ENCODE measurements at places on chromosomes 16 and 17.

GRCh38 chr17:80998118-80998747 is 6.6 kb downstream of the CHMP6 start:
- DNase-seq, result no peak

DNA sequence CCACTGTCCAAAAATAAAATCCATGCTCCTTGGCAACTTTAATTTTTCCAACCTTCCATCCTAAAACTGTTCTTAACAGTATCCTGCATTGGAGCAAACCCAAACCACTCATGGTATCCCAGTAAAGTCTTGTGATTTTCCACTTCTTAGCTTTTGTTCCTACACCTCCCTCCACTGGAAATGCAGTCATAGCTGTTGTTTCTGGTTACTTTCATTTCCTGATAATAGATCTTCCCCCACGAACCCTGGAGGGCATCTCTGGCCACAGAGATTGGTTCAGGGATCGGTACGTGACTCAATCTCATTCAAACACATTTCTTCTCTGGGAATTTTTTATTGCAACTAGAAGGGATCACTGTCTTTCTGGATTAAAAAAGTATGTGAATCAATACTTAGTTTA is 276.0 kb downstream of the GRIN2A start:
- no peak for DNase-seq

DNA sequence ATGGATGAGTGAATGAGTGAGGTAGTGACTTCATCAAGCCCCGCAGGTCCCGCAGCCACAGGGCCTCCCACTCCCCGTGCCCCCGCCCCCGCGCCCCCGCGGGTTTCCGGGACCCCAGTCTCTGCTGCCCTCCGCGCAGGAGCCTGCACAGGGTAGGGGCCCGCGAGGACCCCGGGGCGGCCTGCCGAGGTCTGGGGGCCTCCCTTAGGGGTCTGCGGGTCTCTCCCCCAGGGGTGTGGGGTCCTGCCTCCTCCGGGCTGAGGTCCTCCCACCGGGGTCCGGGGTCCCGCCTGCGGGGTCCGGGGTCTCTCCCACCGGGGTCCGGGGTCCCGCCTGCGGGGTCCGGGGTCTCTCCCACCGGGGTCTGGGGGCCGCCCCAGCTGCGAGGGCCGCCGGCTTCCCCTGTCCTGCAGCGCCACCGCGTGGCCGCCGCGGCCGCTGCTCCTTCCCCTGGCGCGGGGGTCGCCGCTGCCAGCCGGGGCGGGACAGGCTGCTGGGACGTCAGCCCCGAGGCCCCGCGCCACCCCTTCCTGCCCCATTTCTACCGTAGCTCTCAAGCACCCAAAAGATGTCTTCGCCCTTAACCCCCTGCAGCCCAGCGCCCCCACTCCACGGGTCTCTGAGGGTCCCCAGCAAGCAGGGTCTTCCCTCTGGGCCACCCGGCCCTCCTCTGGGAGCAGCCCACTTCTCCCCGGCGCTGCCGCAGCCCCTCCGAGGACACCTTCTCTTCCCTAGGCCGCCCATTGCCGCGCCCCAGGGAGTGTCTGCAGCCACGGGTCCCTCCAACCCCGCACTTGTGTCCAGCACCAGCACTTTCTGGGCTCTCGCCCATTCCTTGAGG is 10.4 kb upstream of the CHMP6 start:
- no peak for DNase-seq

- DNase-seq, result no peak
Measured at GRCh38 chr16:65059406-65059980, 62.4 kb downstream of the CDH11 start.

GRCh38 chr17:48322060-48322459 is 108.0 kb downstream of the SKAP1 start:
- no peak for DNase-seq

DNA sequence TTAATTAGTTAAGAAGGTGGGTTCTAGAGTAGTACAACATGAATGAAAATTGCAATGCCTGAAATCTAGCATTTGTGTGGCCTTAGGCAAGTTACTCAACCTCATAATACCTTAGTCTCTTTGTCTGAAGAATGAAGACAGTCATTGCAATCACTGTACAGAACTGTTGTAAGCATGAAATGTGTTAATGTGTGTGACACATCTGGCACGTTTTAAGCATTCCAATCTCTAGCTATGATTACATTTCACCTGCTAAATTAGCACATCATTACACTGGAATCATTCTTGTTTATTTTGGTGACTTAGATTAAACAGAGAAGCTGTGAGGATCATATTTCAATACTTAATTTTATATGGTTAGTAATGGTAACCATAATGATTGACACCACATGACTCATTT is 629.7 kb upstream of the KIF2B start:
- no peak for DNase-seq

DNA sequence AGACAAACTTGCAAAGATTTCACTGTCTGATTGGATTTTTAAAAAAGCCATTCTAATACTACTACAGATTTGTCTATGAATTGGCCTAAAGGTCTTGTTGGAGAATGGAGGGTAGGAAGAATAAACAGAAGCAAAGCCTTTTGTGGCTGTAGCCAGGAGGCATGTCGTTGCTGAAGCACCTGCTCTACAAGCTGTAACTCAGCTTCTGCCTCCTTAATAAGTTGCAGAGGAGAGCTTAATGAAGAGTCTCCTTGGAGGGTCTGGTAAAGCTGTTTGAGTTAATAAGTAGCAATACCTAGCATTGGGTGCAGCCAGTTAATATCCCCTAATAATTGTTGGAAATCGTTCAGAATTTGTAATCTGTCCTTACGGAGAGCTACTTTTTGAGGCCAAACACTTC is 10.0 kb upstream of the ZNF689 start:
- DNase-seq, result no peak

DNA sequence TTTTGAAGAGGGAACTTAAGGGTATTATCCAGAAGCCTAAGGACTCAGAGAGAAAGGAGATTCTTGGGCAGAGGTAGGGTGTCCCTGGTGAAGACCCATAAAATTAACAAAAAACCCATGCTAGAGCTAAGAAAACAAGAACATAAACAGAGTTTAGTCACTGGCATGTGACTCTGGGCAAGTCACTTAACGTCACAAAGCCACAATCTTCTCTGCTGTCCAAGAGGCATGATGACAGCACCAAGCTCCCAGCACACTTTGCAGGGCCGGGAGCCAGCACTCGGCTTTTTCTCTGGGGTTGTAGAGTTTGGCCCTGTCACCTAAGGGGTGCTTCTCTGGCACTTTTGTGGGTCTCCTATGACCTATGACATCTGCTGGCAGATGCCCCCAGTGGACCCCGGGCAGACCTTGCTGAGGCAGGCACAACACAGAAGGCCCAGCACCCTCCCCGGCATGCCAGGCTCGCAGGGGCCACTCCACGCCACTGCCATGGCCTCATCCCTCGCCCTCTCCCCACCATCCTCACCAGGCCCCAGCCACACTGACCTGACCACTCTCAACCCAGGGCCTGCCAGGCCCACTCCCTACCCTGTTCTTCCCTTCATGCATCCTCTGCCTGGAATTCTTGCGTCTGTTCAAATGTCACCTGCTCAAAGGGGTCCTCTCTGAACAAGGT is 69.8 kb downstream of the DYNLRB2 start:
- DNase-seq, result no peak

DNA sequence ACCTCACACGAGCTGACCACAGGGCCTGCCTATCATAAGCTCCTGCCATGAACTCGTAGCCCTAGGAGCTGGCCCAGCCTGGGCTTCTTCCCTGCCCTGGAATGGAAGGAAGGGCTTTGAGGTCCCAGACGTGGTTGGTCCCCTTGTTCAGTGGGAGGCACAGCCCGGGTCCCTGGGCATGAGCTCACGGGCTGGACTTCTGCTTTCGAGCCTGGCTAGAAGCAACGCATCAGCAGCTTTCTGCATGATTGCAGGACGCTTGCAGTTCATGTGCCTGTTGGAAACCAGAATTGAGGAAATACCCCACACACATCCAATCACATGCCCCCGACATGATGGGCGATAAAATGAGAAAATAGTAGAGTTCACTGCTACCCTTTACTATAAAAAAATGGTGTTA is 293.3 kb downstream of the MAF start:
- no peak for DNase-seq

DNA sequence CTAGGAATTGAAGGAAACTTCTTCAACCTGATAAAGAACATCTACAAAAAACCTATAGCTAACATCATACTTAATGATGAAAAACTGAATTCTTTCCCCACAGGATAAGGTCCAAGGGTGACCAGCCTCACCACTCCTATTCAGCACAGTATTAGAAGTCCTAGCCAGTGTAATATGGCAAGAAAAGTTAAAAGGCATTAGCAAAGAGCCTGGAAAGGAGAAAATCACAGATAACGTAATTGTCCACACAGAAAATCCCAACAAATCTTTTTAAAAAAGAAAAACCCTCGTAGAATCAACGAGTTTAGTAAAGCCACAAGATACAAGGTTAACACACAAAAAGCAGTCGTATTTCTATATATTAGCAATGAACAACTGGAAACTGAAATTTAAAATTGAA is 37.8 kb downstream of the MEAK7 start:
- no peak for DNase-seq

DNA sequence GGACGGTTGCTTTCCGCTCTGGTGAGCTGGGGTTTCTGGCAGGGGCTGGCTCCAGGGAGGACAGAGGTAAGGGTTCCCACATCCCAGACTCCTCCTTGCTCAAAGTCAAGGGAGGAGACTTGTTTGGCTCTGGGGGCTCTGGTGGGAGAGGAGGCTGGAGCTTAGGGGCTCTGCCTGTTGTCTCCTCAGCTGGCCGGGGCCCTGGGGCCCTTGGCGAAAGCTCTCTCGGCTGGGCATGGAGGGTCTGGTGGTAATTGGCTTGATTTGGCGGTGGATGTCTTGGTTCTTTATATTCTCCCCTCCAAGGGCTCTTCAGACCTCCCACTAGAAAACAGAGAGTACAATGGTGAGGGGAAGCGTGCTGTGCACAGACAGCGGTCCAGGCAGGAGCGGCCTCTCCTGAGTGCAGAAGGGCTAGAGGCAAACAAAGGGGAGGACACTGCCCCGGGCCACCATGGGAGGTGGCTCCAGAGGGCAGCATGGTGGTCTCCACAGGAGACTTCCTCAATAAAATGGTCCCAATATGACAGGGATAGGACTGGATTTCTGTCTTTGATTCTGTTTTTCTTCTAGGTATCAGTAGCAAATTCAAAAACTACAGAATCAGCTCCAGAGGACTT is 5.7 kb upstream of the SPATA32 start:
- DNase-seq, result no peak

DNA sequence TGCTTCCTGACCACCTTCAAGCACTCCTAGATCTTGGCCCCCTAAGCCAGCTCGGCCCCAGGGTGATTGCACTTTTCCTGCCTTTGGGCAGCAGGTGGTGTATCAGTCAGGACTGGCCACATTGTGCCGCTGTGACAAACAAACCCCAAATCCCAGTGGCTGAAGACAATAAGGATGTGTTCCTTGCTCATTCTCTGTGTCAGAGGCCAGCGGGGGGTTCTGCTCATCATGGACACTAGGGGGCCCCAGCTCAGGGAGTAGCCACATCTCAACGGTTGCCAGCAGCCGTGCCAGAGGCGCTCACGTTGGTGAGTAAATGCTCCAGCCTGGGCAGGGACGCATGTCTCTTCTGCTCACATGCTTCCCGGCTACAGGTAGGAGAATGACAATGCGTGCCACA is 60.4 kb downstream of the ZDHHC7 start:
- no peak for DNase-seq

- no peak for DNase-seq
Measured at GRCh38 chr17:46136820-46137219, 56.4 kb downstream of the KANSL1 start.

DNA sequence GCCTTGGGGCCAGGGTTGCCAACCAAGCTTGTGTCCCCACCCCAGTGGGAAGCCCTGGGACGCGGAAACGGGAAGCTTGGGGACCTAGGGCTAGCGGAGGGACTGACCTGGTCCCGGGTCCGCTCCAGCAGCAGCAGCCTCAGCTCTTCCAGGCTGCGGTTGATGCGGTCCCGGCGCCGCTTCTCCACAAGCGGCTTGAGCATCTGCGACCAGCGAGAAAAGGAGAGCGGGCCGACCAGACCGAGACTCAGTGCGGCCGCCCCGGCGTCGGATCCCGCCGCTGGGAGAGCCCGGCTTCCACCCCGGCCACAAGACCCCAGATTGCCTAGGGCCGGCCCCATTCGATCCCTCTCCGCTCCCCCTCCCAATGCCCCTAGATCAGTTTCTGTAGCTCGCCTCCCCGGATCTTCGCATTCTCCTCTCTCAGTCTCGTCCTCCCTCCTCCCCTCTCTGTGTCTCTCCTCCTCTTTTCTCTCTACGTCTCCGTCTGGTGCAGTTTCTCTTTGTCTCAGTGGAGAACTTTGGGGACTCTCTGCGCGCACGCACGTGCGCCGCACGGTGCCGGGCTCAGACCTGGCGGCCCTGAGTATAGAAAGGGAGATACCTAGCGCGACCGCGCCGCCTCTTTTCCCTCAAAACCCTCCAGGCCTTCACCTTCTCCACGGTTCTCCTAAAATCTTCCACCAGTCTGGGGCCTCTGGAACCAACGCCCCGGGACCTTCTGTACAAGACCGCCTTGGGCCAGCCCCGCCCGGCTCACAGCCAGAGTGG is 797 bp downstream of the HES7 start:
- no peak for DNase-seq

- DNase-seq, result no peak
Measured at GRCh38 chr16:1437606-1438005, 6.7 kb downstream of the PERCC1 start.

DNA sequence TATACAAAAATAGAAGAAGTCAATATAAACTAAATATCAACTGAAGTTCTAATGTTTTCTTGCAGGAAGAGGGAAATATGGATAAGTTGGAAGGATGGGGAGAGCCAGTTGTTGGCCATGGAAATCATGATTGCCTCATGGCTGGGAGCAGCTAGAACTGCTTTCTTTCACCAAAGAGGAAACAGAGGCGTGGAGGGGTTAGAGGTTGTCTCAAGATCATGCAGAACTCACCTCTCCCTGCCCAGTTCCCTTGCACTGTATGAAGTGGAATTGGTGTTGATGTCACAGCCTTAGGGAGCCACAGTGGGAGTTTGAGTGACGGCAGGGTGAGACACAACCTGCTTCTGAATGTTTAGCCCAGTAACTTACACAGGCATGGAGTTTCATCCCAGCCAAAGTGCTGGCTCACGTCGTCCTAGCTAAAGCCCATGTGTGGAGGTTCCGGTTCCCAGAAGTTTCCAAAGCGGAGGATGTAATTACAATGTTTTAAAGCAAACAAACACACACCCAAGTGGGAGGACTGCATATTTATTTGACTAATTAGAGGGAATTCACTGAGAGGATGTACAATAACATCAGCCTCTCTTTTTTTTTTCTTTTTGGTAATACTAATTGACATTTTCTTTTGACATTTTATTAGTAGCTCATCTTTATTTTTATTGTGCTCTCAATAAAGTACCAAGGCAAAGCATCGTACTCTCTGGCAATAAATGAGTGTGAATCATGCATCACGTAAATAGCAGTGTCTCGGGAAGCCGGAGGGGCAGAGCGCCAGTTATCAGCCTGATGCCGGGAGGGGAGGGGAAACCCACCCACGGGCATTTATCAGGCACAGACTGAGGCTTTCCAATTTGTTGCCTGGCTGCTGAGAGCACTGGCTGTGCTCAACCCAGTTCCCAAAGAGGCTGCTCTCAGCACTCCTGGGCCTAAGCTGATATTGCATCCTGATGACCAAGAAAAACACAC is 118.7 kb upstream of the CDH5 start:
- DNase-seq, result no peak
